ENCODE measurements at places on chromosomes 4 and X.

DNA sequence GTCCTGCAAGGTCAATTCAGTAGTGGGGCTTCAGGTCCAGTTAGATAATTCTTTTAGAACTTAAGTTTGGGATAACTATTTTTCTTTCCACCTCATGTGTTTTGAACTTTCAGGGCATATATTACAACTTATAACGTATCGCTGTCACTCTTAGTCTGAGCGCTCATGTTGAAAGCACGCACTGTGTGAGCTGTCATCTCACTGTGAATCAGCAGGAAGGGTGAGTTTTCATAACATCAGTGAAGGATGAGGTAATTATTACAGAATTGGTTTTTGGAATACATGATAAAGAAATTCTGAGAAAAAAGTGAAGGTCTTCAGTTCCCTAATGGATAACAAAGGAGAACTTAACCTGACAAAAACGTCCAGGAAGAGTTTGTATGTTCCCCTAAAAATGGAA is 45.1 kb upstream of the SLC4A4 start:
- no peak for DNase-seq

GRCh38 chr4:61511716-61512488 is 311.8 kb downstream of the ADGRL3 start:
- no peak for DNase-seq

GRCh38 chrX:34401411-34401810 is 255.7 kb downstream of the TMEM47 start:
- DNase-seq, result no peak

DNA sequence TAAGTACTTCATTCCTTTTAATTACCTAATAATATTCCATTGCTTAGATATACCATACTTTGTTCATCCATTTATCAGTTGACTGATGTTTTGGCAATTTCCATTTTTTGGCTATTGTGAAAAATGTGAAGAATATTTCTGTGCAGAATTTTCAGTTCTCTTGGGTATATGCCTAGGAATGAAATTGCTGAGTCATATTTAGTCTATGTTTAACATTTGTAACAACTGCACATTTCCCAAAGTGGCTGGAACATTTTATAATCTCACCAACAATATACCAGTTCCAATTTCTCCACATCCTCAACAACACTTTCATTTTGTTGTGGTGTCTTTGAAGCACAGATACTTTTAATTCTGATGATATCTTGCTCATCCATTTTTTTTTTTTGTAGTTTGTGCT is 215.5 kb downstream of the PDGFC start:
- no peak for DNase-seq

DNA sequence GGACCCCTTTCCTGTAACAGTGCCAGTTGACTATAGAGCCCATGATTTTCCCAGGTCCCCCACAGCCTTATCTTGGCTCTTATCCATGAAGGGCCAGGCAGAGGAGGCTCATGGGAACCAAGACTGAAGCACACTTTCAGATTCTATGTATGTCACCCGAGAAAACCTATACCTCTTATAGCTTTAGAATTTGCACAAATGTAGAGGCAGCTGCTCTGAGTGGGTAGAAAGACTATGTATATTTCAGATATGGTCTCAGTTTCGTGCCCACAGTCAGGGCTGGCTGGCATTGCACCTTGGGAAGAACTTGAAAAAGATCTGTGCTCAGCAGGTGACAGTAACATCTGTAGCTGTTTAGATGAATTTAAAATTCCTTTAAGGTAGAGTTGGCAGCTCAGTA is 8.3 kb upstream of the LNX1 start:
- DNase-seq, result no peak

DNA sequence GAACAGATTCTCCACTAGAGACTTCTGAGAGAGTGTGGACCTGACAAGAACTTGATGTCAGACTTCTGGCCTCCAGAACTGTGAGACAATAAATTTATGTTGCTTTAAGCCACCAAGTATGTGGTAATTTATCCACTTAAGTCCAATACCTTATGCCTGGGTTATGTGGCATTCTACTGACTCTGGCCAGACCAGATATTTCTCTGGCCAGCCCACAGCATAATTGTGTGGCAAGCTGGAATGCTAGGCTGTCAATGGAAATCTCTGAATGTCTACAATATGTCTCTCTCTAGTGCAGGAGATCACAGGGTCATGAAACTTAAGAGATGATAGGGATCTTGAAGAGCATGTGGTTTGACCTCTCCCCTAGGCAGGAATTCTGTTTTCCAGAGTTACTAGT is 251.0 kb downstream of the ZNF674 start:
- no peak for DNase-seq

GRCh38 chr4:7677799-7678301 is 243.1 kb upstream of the PSAPL1 start:
- DNase-seq, result no peak

GRCh38 chr4:99574530-99575324 is at the start of gene MTTP:
Gene MTTP (plus strand): TSS chr4:99574824. CDS start chr4:99574910, 86 bp downstream.
- DNase-seq, result no peak

- no peak for DNase-seq
Measured at GRCh38 chrX:149272690-149273463, 232.2 kb downstream of the IDS start.

- DNase-seq, result no peak
Measured at GRCh38 chrX:20229155-20229554, 37.6 kb downstream of the RPS6KA3 start.

DNA sequence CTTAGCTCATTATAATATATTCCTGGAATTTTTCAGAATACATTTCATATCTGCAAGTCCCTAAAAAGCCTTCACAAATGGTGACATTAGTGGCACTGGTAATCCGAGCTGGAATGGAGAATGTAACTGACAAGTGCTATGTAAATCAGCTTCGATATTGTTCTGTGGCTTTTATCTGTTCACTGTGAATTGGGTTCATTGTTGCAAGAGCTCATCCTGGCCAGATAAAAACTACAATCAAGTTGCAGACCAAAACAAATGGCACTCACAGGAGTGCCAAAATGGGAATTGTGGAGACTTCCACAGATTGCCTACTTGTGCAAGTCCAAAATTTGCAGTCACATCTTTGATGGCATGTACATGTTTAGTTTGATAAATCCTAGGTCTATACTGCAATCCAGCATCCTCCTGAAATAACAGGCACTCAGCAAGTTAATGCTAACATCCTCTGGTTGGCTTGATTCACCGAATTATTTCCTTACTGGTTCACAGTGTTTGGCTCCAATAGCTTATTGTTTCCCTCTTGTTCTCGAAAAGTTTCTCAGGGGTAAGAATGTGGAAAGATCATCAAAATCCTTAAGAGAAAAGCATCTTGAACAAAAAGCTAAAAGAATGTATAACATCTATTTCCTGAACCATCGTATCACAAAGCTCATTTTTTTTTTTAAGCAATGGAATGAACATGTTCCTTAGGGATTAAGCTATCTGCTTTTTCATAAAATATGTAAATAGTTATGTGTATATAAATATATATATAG is 904.9 kb downstream of the CENPC start:
- DNase-seq, result no peak

DNA sequence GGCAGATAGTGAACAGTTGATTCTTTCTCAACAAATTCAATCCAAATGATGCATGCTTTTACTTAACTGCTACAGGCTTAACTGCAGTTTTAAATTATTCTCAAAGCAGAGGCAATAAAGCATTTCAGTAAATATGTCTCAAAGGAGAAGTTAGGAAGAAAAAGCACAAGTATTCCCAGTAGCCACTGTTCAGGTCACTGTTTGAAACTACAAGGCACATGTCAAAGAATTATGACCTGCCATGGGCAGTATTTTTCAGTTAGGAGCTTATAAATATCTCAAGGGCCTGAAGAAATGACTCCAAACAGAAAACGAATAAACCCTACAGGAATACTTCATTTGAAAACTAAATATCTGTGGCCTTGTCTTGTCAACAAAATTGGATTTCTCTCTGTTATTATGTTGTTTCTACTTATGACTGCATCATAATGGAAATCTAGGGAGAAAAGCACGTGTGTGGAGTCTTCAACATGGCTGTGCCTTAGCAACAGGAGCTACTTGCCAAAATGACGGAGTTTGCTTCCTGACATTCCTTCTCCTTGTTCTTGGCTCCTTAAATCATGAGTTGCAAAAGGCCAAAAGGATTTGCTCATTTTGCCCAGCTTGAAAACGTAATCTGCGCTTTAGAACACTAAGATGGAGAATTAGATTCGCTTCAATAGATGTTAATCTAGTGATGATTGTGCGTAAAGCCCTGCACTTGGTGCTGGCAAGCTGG is 67.6 kb upstream of the GPR101 start:
- no peak for DNase-seq

GRCh38 chr4:174742561-174742960 is 86.5 kb downstream of the GLRA3 start:
- DNase-seq, result no peak

- no peak for DNase-seq
Measured at GRCh38 chr4:17875402-17876070, 64.8 kb downstream of the NCAPG start.

GRCh38 chrX:67717571-67717970 is 173.8 kb downstream of the AR start:
- no peak for DNase-seq

GRCh38 chrX:68121835-68122234 is 311.5 kb downstream of the OPHN1 start:
- no peak for DNase-seq

DNA sequence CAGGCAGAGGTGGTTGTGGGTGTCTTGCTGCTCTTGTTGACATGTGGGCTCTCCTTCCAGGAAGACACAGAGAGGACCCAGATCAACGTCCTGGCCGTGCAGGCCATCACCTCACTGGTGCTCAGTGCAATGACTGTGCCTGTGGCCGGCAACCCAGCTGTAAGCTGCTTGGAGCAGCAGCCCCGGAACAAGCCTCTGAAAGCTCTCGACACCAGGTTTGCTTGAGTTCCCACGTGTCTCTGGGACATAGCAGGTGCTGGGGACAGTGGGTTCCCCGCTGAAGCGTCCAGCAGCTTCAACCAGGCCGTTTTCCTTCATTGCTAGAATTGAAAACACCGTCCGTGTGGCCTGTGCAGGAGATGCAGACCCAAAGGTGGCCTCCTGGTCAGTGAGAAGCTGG is 25.6 kb upstream of the MSANTD1 start:
- DNase-seq, result no peak

DNA sequence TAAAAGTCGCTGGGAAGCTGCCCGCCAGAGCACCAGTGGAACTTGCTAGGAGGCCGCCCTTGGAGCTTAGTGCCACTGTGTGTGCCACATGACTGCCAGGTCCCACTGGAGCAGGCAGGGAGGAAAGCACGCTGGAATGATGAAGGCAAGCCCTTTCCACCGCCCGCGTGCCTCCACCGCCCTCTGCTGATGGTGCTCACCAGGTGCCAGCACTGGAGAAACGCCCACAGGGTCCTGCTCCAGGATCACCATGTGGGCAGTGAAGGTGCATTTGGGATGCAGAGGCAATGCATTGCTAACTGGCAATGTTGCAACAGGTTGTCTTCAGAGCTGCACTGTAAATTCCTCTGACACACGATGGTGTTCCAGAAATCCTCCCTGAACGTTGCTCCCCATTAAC is 76.3 kb downstream of the SHROOM2 start:
- no peak for DNase-seq

- no peak for DNase-seq
Measured at GRCh38 chrX:146346102-146346501, 463.5 kb upstream of the CXorf51B start.

GRCh38 chr4:56317749-56318148 is 69.5 kb downstream of the AASDH start:
- no peak for DNase-seq

DNA sequence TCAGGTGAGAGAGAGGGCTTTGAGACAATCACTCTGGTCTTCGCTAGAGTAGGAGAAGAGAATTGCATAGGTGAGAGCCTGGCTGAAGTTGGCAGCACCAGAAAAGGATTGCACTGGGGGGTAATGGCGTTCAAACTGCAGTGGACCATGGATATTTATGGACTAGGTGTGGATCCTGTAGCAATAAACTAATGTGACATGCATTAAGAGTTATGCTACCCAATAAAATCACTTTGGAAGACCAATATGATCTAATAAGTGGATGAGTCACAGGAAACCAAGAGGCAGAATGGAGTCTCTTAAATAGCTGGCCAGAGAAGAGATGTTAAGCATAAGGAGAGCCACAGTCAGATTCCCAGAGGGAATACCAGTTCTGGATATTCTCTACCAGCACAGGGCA is 259.8 kb downstream of the FBXO8 start:
- no peak for DNase-seq

GRCh38 chr4:147370473-147370872 is 110.4 kb upstream of the EDNRA start:
- no peak for DNase-seq

DNA sequence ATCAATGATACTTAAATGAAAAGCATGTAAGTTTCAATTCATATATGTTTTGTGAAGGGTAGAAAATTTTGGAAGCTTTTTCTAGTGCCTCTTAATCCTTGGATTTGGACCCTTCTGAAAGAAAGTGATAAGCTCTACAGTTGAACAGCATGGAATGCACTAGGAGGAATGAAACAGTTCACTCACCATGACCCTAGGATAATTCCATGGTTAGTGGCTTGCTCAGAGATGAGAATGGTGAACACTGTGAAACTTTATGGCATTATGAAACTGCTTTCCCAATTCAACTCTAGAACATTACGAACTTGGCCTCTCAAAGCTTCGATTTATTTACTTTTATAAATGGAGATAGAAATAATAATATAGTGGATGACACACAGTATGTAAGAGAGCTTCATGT is 88.9 kb upstream of the FAT4 start:
- DNase-seq, result no peak

DNA sequence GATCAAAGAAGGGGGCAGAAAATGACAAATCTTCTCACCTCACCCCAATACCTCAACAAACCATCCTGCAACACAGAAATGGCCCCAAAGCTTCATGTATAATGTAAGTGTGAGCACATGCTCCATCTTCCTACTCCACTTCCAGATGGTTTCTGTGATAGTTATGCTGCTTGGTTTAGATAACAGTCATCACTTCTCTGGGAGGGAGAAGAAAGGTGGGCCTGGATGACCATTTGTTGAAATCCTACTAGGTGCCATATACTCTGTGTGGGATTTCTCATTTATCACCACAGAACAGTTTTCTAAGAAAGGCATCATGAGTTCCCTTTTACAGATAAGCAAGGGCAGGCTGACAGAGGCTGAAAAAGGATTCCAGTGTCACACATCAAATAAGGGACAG is 31.3 kb upstream of the NXF3 start:
- peak; percentile 85 for DNase-seq

GRCh38 chr4:36363024-36363423 is 81.6 kb downstream of the DTHD1 start:
- DNase-seq, result no peak

GRCh38 chrX:67781132-67781531 is 237.3 kb downstream of the AR start:
- no peak for DNase-seq

DNA sequence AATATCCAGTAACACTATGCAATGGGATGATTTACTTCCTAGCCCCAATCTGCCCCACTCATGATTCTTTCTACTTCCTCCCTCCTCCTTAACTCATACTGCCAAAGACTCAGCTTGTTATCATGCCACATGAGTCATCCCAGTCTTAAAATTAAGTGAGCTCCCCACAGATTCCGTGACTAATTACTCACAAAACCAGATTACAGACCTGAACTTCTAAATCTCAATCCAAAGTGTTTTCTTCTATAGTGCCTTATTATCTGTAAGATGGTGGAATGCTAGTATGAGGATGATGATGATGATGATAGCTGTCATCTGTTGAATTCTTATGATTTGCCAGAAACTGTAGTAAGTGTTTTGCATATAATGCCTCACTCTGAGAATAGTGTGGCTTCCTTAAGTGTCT is 27.7 kb upstream of the GPC3 start:
- DNase-seq, result no peak
